ENCODE measurements at places on chromosomes 4 and X.

GRCh38 chrX:134669378-134670098, 11.3 kb upstream of the PLAC1 start:
- DNase-seq, result peak; percentile 70

DNA sequence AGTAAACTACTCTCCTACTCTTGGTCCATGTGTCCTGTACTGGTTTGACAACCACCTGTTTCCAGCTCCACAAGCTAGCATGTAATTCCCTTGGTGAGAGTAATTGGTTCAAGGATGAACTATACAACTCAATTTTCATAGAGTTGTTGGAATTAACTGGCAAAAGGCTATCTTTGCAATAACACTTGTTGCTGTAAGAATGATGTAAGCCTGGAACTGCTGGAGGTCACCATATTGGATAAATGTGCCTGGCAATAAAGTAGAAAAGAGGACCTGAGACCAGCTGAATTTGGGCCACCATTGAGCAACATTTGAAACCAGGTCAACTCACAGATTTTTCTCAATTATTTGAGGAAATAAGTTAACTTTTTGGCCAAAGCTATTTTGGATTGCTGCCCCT, 175.5 kb downstream of the CAMK2D start:
- DNase-seq, result no peak

- DNase-seq, result no peak
Observed at GRCh38 chr4:89416960-89417359, 109.4 kb upstream of the GPRIN3 start.

DNA sequence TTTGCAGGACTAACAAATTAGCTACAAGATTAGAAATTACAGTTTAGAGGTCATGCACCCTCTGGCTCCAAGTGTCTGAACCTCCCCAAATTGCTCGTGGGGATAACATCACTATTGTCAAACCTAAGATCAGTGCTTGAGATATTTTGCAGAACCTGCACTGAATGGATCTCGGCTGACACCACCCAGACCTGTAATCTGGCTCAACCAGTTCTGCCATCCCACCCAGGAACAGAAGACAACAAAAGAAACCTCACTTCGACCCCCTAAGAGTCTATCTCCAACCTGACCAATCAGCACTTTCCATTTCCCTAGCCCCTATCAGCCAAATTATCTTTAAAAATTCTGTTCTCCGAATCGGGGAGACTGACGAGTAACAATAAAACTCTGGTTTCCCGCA, 318.7 kb downstream of the NAP1L3 start:
- DNase-seq, result no peak

- no peak for DNase-seq
Observed at GRCh38 chrX:28888416-28888815, 301.2 kb downstream of the IL1RAPL1 start.

DNA sequence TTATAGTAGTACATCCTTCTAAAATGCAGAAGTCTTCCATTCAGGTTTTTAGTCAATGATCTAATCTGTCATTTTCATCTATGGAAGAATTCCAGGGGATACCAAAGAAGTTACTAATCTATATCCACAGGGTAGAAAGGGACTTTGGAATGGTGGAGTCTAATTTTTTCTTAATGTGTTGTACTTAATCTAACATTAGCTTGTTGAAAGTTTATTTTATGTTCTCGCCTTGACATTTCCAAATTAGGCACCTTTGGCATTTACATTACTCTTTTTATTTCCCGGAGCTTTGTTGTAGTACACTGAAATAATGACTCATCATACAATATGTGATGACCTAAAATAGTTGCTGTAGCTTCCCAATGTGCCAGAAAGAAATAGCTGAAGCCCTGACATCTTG, 91.5 kb downstream of the HTR2C start:
- no peak for DNase-seq

GRCh38 chr4:168960716-168961115, 49.3 kb downstream of the CBR4 start:
- no peak for DNase-seq

DNA sequence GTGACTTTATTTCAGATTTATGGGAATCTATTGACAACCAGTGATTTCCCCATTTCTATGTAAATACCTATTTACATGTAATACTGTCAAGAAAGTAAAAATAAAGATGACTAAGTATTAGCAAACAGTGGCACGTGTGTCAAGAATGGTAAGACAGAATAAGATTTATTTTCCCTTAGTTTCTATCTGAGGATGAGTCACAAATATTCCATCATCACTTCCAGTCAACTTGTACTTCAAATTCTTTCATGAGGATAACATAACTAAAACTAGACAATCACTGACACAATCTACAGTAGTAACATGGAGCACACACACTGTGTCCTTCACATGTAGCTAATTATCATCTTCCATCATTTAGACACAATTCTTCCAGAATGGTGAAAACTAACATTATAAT, 625.3 kb upstream of the PCDH7 start:
- no peak for DNase-seq

GRCh38 chr4:7134737-7135388, 57.5 kb upstream of the SORCS2 start:
- DNase-seq, result peak; percentile 78

- peak; percentile 77 for DNase-seq
Observed at GRCh38 chrX:124388562-124388961, 42.2 kb downstream of the SH2D1A start.

- DNase-seq, result peak; percentile 29
Observed at GRCh38 chr4:17762726-17763125, 18.7 kb downstream of the FAM184B start.

- DNase-seq, result no peak
Observed at GRCh38 chr4:130689181-130689580, 1593.2 kb downstream of the C4orf33 start.

GRCh38 chr4:144547678-144548298, 98.2 kb upstream of the HHIP start:
- no peak for DNase-seq

DNA sequence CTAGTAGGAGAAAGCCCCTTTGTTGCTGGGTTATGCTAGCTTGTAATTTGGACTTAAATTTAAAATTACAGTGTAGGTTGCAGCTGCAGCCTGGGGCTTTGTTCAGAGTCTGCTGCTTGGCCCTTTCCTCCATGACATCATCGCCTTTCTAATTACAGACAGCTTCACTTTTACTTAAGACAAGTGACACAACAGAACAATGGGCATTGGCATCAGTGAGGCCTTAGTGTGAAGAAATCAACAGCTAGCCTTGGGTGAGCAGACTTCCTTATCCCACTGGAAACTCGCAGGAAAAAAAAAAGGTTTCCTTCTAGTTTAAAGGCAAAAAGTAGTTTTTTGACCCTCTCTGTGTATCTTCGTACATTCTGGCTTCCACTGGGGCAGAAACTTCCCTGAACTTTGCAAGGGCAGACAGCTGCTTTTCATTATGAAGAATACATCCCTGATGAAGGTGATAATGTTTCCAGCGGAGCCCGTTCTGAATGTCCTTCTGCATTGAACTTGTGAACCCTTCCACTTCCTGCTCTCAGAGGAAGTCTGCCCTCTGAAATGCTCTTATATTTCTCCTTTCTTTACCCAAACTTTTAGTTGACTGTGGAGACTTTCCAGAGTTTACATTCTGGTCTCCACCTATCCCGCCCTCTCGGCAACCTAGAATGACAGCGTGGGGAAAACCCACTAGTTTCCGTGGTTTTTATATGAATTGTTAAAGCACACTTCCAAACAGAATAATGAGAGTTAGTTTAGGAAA, 123.2 kb upstream of the FAM9C start:
- DNase-seq, result peak; percentile 80

GRCh38 chr4:133152330-133152821, 3.3 kb downstream of the PCDH10 start:
- peak; percentile 42 for DNase-seq

DNA sequence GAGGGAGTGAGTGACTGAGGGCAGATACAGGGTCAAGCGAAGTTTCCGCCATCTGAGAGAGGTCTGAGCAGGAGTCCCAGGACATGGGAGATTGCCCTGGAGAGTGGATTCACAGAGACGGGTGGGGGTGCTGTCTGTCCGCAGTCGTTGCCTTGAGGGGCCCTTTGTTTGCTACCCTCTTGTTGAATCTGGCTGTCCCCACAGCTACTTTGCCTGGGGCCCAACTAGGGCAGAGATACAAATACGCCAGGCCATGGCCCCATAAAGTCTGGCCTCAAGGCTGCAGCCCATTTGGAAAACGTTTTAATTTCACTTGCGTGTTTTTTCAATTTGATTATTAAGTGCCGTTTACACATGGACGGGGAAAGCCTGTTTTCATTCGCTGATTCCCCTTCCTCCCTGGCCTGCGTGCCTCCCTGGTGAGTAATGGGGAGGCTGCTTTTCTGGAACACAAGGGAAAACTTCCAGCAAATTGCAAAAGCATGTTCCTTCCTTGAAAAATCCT, 134.4 kb downstream of the SMIM20 start:
- peak; percentile 79 for DNase-seq
